Sciatic nerve (tissue), 2 donors: ENCODE measurements at places on chromosomes 13 and 19. TPM values are rescaled to one million over a fixed set of nuclear protein-coding genes. Genes with fewer than 3 reads are reported as not detected.

DNA sequence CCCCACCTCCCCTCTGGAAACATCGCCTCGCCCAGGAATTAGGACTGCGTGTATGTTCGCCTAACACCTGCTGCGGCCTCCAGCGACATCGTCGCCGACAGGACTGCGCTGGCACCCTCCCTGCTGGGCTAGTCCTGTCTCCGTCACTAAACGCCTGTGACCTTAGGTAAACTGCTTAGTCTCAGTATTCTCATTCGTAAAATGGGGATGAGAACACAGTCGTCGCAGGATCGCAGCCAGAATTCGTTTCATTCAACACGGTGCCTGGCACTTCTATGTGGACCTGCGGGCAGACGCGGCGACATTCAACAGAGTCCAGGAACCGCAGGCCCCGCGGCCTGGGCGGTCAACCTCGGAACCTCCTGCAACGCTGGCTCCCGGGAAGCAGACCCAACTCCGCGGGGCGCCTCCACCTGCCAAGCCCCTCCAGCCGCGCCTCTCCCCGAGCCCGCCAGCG lies 485 bp downstream of the CRYL1 start:
- no peak for DNase-seq

DNA sequence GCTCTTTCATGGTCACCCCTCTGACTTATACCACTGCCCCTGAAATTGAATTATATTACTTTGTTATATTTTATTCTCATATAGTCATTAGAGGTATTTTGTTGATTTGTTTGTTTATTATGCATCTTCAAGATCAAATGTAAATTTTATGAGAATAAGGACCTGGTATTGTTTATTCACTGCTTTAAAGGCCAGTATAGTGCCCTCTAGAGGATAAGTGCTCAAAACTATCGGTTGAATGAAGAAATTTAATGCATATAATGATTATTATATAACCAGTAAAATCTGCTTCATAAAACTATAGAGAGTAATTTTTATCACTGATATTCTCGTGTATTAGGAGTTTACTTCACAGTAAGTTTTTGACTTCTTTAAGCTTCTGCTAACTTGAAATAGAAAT lies 1401.9 kb downstream of the SLITRK1 start:
- no peak for DNase-seq

DNA sequence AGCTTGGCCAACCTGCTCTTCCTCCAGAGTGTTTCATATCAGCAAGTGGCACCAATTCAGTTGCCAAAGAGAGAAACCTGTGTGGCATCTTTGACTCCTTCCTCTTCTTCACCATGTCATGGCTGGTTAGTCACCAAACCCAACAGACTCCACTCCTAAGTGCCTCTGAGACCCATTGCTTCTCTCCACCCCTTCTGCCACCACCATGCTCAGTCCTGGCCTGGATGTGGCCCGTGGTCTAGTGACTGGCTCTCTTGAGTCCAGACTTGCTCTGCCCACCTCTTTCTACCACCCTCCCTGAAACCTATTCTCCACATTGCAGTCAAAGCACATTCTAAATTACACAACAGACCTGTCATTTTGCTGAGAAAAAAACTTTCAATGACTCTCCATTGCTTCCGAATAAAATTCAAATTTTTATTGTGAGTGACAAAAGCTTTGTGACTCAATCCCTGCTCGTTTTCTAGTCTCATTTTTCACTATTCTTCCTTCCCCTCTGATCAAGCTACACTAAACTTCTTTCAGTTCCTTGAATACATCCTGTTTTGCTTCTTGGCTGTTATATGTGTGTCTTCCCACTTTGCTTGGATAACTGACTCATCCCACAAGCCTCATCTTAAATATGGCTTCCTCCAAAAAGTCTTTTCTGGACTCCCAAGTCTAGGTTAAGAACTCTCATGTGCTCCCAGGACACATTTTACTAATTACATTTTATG lies 12.0 kb upstream of the TNFSF11 start:
- DNase-seq = no peak

- no peak for DNase-seq
Measured at GRCh38 chr13:97339988-97340749, 93.8 kb upstream of the RAP2A start.

GRCh38 chr13:75384879-75385707 lies 96.9 kb downstream of the TBC1D4 start:
- no peak for DNase-seq

DNA sequence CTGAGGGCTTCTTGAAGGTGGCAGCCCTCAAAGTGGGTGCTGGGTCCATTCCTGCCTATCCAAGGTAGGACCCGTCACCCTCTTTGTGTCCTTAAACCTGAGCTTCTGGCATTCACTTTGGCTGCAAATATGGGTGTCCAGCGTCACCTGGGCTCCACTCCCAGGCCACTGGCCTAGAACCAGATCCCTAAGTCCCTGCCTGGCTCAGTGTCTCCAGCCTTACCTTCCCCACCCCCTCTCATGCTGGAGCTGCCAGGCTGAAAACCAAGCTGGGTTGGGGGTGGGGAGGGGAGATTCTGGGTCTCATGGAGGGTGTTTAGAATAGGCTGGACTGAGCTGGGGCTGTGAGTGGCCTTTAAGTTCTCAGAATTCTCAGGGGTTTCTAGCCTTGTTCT lies 12.4 kb downstream of the PDE4A start:
- no peak for DNase-seq

DNA sequence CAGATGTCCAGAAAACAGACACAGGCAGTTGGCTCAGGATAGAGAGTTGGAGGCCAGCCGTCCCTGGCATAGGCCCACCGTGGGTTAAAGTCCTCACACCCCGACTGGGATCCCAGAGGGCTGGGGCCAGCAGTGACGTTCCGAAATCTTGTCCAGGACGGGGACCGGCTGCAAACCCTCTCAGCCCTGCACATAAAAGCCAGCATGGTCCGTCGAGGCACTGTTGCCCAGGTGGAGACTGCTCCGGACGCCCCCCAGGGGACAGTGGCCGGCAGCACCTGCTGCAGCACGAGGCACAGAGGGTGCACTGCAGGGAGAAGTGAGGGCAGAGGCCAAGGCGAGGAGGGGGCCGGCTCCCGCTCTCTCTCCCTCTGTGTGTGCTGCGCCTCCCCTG lies 4.3 kb upstream of the IFNL2 start:
- DNase-seq = peak; percentile 43

DNA sequence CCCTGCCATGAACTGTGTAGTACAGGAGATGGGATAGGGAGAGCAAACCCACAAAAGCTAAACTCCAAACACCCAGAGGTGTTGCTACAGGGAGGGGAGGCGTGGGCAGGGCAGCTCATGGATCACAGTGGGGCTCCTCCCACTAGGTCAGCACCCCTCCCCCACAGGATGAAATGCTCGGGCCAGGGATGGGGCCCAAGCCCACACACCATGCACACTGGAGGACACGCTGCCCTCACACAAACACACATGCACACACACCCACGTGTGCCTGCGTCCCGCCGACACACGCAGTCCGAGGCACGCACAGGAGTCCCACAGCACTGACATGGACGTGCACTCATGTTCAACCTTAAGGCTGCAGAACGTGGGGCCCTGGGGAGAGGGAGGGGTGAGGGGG lies 6.0 kb upstream of the CCNP start:
- no peak for DNase-seq

DNA sequence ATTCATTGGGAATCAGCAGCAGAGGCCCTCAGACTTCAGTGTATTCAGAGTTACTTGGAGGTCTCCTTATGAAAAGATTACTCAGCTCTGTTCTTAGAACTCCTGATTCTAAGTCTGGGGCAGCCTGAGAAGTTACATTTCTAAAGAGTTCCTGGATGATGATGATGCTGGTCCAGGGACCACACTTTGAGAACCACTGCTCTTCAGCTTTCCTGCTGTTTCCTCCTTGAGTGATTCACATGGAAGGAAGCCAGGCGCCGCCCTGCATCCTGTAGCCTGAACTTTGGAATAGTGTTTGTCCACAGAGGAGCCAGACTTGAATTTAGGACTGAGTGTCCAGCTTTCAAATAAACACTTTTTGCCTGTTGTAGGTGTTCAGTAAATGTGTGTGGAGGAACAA lies 2.9 kb downstream of the CEBPG start:
- peak; percentile 79 for DNase-seq

DNA sequence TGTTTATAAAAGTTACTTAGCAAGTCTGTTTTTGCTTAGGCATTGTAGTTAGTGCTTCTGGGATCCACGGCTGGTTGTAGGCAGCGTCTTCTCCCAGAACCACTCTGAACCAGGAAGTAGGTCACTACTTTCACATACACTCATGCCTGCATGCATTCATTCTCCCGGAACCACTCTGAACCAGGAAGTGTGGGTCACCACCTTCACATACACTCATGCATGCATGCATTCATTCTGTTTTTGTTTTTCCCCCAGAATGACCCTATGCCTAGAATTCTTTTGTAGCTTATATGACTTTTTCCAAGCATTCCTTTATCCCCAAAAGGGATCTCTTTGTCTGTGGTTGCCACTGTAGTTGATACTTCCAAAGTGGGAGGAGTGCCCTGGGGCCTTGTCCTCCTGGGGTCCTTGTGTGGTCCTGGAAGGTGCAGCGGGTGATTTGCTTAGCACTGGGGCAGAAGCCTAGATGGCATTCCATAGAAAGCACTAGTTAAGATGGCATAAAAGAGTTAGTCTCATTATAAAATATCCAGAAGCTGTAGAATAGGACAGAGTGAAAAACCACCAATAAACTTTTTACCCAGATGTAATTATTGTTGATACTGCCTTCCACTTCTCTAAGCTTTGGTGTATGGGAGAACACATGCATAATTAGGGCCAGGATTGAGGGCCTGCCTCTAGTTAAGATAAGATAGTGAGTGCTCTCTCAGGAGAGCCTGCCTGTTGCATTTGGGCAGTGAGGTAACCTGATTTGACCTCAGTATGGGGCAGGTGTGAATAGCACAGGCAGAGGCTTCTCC lies 68.6 kb upstream of the TEX29 start:
- no peak for DNase-seq

GRCh38 chr19:56133858-56134653 lies 7.0 kb upstream of the ZNF444 start:
- DNase-seq = no peak

DNA sequence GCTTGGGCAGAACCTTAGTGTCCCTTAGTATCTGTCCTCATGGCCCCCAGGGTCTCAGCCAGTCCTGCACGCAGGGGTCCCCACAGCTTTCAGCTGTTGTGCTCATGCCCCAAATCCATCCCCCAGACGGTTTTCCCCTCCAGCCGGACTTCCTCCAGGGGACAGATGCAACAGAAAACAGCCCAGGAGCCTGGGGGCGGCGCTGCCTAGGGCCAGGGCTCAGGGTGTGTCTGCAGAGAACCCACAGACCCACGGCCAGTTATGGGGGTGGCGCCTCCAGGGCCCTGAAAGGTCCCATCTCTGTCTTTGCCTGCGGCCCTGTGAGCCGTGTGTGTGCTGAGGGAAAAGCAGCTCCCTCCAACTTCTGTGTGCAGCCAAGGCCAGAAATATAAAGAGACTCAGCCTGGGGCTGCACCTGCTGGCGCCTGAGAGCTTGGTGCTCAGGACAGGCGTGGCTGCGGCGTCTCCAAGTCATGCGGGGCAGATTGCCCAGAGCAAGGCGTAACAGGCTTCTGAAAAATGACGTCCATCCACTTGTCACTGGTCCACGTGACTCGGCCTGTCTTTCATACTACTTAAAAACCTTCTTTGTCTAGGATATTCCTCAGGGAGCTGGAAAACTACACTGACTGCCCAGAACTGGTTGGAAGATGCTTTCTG lies 22.1 kb upstream of the F7 start:
- DNase-seq = no peak

DNA sequence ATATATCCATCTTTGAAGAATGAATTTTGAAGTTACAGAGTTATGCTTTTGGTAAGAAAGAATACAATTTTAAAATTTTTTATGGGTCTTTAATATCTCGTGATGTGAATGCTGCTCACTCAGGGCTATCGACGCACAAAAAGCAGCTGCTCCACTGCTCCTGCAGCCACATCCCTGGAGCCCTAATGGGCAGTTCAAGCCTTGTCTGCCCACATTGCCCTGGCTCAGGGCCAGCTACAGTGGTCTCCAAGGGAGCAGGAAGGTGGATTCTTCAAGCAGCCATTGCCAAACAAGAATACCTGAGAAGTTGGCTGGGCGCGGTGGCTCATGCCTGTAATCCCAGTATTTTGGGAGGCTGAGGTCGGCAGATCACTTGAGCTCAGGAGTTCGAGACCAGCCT lies 85.8 kb downstream of the IPO5 start:
- no peak for DNase-seq

DNA sequence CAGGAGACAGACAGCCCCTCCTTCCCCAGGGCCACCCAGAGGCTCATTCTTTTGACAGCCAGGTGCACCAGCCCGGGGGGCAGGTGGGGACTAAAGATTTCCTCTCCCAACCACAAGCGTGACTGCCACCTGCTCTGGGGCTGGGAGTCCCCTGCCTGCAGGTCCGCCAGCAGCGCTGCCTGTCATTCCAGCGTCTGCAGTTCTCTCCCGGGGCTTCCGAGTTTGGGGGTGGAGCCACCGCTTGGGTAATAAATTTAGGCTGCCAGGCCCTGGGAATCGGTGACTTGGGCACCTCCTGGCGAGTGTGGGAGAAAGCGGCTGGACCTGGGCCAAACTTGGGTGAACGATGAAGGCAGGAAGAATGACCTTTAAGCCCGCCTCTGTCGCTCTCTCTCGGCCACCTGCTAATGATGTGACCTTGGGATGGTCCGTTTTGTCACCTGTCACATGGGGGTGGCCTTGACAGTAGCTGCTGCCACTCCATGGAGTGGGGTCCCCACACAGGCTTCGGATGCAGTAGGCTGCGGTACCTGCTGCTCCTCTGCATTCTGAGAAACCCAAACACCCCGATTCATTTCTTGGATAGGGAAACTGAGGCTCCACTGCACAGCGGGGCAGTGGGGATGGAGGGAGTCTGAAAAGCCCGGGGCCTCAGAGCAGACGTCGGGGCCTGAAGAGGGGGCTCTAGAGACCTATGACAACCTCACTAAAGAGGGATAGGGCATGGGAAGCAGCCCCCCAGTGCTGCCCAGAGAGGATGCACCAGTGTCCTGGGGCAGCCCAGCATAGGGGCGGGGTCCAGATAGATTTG lies 12.8 kb downstream of the FUT6 start:
- DNase-seq = no peak

Gene ENOX1
- total RNA-seq = 4.3 TPM

Gene PRR19
- total RNA-seq = 0.45 TPM

Gene KCNRG
- total RNA-seq = 0.45 TPM
